ENCODE measurements at places on chromosomes 1 and 21. TPM values are rescaled to one million over a fixed set of nuclear protein-coding genes. Genes with fewer than 3 reads are reported as not detected.

DNA sequence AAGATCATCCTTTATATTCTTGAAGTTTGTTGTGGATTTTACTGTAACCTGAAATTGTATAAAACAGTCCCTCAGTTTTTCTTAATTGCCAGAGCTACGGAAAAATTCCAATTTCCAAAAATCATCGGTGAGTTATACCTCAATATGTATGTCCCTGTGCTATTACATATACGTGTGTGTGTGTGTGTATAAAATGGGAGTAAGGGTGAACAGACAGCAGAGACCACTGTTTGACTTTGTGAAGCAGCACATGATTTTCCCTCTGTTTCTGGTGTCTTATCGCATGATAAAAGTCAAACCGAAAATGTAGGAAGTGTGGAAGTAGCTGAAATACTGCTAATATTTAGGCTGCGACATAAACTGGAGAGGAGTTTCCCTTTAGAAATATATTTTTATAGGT, 1.2 kb downstream of the OR2T1 start:
- no peaks in the 10 kb centered on the region for H3K36me3 ChIP-seq
- no peaks in the 10 kb centered on the region for H3K27me3 ChIP-seq
- H3K27ac ChIP-seq: no peak overlapping the region
- H3K4me3 ChIP-seq: no peak overlapping the region
- DNase-seq: no peak
- H3K4me1 ChIP-seq: no peaks in the 10 kb centered on the region

- H3K4me1 ChIP-seq: no peaks in the 10 kb centered on the region
- no peak for DNase-seq
- no peaks in the 10 kb centered on the region for H3K36me3 ChIP-seq
- no peak overlapping the region for H3K27ac ChIP-seq
- peaks cover 5% of the 10 kb centered on the region for H3K27me3 ChIP-seq
- no peak overlapping the region for H3K4me3 ChIP-seq
These were observed 310.2 kb downstream of the PTPRU start for GRCh38 chr1:29546496-29546895.

Gene CD1E
- not detected for total RNA-seq

Gene TOE1
- total RNA-seq: 50.0 TPM
